Skeletal muscle cell (primary cell): ENCODE measurements at places on chromosomes 13 and 19.

- DNase-seq, result no peak
Measured at GRCh38 chr19:48158210-48158790, 11.8 kb downstream of the LIG1 start.

DNA sequence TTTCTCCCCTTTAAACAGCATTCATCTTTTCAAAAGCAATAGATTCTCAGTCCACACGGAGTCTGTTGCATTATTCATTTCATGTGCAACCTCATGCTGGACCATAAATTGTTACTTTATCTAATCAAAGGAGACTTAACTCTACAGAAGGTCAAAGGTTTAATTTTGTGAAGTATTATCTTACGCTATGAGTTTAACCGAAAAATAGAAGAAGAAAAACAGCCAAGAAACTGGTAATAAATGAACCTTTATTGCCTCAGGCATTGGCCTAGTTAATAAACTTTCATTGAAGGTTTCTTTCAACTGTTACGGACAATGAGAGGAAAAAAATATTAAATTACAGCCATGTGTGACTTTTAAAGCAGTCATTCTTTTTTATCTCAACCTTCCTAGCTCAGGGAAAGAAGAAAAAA, 223.6 kb downstream of the DACH1 start:
- no peak for DNase-seq

DNA sequence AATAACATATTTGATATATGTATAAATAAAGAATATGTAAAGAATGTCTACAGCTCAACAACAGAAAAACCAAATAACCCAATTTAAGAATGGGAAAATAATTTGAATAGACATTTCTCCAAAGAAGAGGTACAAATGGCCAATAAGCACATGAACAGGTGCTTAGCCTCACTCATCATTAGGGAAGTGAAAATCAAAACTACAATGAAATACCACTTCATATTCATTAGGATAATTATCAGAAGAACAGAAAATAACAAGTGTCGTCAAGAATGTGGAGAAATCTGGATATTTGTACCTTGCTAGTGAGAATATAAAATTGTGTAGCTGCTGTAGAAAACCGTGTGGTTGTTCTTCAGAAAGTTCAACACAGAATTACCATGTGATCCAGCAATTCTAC, 8.4 kb upstream of the SUPT20H start:
- DNase-seq, result no peak

DNA sequence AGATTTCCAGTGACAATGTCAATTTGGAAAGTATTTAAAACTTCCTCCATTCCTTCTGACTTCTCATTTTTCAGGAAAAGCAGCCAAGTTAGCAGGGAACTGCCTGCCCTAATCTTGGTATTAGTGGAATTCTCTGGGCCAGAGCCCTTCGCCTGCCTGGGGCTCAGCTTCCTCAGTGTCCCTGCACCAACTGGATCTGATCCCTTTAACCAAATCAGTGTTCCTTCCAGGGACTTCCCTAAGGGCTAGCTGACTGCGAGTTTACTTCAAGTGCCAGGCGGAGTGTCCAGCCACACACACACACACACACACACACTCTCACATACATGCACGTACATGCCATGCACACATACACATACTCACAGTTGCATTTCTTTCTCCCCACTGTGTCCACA, 20.0 kb downstream of the RAB20 start:
- DNase-seq, result no peak

GRCh38 chr19:53254411-53255341, at the start of gene ZNF677:
TSS of gene ZNF677 (minus strand) at chr19:53254873. CDS start at chr19:53251550, 3,323 bp downstream.
- DNase-seq, result peak; percentile 58

DNA sequence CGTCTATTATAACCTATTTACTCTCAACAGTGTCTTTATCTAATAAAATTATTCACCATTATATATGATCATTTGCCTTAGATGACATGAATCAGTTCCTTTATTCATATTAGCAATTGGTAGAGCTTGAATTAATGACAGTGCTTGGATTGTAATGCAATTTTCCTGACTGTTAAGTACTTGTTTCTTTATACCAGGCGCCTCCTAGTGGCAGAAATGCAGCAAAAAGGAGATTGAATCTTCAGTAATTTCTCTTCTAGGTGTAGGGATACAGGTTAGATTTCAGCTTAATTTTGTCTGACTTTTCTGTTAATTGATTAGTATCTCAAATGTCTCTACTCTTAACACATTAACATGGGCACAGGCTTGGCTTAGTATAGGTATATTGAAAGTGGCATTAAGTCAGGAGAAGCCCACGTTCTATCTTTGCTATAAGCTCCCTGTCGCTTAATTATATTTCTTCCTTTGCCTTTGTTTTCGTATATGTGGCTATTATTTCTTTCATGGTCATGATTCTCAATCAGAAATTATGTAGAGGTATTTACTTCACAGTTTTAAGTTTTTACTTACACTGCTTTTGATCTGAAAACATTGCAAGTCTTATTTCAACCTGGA, 9.1 kb upstream of the LHFPL6 start:
- DNase-seq, result no peak

DNA sequence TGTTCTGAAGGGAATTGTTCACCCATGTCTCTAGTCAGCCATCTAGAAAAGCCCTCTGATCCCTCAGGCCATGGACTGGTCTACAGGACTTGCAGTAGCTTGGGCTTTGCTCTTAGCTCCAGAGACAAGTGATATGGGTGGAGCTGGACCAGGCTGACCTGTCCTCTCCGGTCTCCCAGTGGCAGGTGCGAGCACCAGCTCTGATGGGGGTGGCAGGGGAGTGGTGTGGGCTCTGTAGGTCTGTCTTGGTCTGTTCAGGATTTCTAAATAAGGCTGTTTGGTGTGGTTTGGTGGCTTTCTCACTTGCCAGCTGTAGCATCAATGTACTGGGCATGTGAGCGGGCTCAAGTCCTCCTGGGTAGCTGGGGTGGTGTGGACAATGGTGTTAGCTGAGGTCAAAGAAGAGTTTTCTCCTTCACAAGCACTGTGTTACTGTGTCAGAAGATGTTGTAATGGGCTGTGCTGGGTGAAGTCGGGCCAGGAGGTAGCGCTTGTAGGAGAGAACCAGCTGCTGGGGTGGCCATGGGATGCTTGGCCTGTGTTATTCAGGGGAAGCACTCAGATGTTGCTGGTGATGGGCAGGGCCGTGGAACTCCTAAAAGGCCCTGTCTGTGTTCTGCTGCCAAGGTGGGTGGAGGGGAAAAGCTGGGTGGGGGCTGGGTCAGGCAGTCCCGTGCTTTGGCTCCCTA, 16.9 kb downstream of the GPC6 start:
- DNase-seq, result no peak
